ENCODE measurements at places on chromosomes 3 and 15. TPM values are rescaled to one million over a fixed set of nuclear protein-coding genes. Genes with fewer than 3 reads are reported as not detected.
A peak's percentile ranks its signal among the peaks of the same experiment; 100 is the strongest.

- DNase-seq, result no peak
Measured at GRCh38 chr3:175039875-175040274, 180.7 kb downstream of the NAALADL2 start.

DNA sequence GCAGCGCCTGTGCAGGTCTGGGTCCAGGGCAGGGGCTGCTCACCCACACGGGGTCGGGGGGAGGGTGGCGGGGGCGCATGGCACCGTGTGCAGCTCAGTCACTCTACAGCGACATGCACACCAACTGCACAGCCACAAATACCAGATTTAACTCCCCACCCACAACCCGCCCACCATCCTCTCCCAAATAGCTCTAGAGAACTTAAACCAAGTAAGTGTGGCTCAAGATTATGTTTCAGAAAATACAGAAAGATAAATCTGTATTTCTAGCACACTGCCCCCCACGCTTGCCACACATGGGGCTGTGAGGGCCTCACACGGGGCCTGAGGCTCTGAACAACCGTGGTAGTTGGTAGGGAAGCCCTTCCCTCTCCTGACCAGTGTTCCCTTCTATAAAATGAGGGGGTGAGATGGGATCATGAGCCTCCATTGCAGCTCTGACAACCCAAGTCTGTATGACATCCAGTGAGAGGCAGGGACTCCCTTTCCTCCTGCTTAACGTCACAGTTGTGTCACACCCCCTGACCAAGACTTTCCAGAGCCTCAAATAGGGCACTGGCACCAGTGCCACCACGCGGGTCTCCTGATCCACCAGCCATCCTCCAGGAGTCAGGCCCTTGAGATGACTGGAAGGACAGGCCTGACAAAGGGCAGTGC lies 23.1 kb downstream of the POC1A start:
- no peak for DNase-seq

DNA sequence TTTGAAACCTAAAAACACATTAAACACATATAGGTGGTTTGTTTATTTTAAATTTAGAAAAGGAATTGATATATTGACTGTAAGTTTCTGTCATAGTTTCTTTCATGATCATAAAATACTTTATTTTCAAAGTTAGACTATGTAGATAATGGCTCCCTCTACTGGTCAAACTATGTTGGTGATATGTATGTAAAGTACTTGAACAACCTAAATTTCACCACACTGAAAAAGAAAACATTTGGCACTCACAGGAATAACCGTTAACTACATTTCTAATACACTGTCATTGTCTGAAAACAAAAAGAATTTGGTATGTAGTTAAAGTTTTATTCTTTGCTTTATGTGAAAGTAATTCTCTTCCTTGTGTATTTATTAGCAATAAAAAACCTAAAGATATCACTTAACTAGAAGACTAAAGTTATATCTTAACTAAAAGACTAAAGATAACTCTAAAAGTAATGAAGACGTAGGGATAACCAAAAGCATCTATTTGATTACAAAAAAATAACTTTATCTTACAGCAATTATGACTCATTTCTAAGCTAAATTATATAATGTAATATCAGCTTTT lies 427.5 kb downstream of the VGLL3 start:
- DNase-seq, result peak; percentile 36

- DNase-seq, result no peak
Measured at GRCh38 chr3:51938780-51939425, 2.8 kb downstream of the RRP9 start.

MB21D2 gene
- polyA plus RNA-seq, result 16.0 TPM

- no peak for DNase-seq
Measured at GRCh38 chr15:29936353-29937049, 114.2 kb upstream of the TJP1 start.

DNA sequence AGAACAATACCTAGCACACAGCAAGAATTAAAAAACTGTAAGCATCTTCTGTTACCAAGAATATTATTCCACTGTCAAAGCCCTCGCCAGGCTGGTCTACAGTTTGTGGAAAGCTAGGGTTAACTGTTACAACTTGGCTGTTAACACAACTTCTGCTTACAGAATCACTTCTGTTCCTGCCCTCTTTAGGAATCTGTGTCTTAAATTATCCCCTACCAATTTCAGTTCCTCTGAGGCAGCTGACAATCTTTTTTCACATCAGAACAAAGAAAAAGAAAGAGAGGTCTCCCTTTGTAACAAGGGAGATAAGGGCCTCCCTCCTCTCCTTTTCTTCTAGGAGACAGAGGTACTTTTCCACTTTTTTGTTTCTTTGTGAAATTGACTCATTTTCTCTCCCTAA lies 188.9 kb downstream of the FMN1 start:
- DNase-seq, result no peak

TEX9 gene
- 36.9 TPM for polyA plus RNA-seq

DNA sequence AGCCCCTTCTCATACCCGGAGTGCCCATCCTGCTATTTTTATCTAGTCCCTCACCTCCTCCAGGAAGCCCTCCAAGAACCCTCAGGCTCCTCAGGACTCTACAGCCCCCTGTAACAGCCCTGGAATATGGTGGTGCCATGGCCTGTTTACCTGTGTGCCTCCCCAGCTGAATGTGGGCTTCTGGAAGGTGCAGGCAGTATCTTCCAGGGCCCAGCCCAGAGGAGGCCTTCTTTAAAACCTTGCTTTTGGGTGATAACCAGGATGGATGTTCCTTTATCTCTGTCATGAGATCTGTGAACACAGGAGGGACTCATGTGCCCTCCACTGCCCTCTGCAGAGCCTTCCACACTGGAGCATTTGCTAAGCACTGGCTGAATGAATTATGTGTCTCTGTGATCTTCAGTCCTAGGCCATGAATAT lies 36.7 kb upstream of the MRPS22 start:
- DNase-seq, result no peak

GPR156 gene
- polyA plus RNA-seq, result 3.4 TPM

DNA sequence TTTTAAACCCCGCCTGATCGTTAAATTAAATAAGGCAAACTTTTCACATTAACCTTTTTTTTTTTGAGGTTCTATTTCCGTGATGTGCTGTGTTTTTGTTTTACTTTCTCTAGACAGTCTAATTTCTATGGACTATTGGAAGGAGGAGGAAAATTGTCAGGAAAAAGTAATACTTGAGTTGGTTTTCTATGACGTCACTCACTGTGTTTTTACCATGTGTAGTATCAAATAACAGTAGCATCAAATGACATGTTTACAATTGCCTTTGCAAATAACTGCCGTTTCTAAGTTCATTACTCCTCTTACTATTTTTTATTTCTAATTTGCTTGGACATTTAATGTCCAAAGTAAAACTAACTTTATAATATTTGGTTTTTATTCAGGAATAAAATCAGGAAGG lies 32.3 kb downstream of the MYO1E start:
- no peak for DNase-seq

DNA sequence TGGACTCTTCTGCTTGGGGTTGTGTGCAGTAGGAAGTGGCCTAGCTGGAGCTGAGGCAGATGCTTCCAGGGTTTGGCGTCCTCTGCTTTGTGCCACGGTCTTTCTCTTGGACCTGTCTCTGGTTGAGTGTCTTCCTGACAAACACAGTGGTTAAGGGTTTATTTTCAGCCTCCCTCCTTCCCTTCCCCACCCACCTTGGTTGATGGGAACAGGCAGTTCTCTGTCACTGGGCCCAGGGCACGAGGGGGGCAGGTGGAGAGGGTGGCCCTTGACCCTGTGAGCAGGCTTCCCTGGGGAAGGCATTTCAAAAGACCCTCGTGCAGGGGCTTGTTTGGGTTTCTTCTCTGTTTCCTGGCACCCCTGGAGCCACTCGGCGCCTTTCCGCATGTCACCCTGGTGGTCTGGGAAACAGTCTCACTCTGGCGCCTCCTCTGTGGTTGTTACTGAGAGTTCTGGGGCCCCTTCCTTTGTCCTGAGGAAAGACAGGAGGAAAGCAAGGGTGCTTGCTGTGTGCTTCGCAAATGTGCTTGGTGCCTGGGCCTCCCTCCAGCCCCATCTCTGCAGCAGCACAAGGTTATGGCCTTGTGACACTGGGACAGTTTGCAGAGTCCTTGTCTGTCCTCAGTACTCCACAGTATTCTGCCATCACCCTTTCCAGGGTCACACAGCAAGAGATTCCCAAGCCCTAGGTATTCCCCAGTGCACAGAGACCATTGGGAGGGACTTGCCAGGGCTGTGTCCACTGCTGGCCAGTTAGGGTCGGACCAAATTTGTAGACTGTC lies 10.3 kb upstream of the STAB1 start:
- DNase-seq, result no peak
